Tibial artery (tissue), 4 donors: ENCODE measurements at places on chromosomes 5 and 9.

- DNase-seq: no peak
- no peak overlapping the region for H3K27ac ChIP-seq
- no peaks in the 10 kb centered on the region for H3K4me1 ChIP-seq
- H3K27me3 ChIP-seq: no peaks in the 10 kb centered on the region
Measured at GRCh38 chr9:98199388-98200033, 7.1 kb upstream of the CORO2A start.

GRCh38 chr9:549455-549997, 292.0 kb upstream of the DMRT1 start:
- H3K36me3 ChIP-seq: no peaks in the 10 kb centered on the region
- no peak for DNase-seq
- no peak overlapping the region for H3K27ac ChIP-seq
- no peaks in the 10 kb centered on the region for H3K27me3 ChIP-seq

DNA sequence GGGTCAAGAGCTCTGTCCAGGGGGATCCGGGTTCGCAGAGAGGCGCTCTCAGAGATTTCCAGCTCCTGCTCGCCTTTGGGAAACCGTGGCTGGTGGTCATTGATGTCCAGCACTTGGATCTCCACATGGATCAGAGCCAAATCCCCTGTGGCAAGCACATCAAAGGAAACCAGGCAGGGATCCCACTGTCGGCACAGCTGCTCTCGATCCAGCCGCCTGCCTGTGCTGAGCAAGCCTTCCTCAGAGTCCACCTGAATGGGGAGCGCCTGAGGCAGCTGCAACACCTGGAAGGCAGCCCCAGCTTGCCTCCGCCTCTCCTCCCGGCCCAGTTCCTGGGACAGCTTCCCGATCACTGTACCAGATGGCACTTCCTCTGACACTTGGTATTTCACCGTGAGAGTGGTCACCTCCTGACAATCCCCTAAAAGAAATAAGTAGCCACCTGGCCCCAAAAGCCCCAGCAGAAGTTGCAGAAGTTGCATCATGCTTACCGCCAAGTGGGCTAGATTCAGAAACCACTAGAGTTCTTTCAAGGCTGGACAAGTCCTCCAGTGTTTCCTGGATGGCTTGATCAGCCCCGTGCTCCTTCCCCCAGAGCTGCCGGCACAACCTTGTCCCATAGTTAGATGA, 520 bp downstream of the PCDH12 start:
- H3K27ac ChIP-seq: no peak overlapping the region
- no peaks in the 10 kb centered on the region for H3K4me1 ChIP-seq
- no peaks in the 10 kb centered on the region for H3K27me3 ChIP-seq

GRCh38 chr5:139565411-139566305, 4.5 kb downstream of the UBE2D2 start:
- H3K27me3 ChIP-seq: no peaks in the 10 kb centered on the region
- no peak overlapping the region for H3K4me3 ChIP-seq
- DNase-seq: no peak
- peak overlapping the region; percentile 19 for H3K27ac ChIP-seq
- no peaks in the 10 kb centered on the region for H3K36me3 ChIP-seq

DNA sequence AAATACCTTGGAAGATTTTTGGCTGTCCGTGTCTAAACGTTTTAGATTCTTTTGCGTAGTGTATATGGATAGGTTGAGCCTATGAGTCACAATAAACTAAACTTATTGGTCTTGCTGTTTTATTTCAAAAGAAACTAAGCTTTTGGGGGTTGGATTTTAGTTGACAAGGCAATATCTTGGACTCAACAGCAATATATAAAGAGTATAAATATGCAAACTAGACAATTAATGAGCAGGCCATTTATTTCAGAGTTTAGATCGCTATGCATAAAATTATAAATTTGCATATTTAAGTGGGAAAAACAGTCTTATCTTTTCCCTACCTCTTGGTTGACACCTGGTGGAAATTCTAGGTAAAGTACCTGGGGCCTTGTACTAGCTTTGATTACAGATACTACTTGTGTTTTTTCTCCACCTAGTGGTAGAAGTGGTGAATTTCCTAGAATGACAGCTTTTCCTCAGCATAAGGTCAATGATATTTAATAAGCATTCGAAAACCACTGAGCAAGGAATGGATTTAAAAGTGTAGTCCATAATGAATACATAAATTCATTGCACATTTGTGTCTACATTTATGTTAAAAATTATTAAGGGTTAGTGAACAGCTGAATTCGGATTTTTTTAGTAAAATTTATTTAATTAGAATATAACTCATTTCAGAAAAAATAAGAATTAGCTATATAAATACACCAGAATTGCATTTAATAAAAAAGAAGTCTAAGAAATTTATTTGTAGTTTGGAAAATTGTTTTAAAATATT, 1.7 kb upstream of the ARRDC3 start:
- peaks cover 8% of the 10 kb centered on the region for H3K4me1 ChIP-seq
- no peaks in the 10 kb centered on the region for H3K36me3 ChIP-seq
- H3K27me3 ChIP-seq: no peaks in the 10 kb centered on the region
- no peak for DNase-seq
- H3K4me3 ChIP-seq: peak overlapping the region; percentile 58

GRCh38 chr5:11801061-11801460, 103.2 kb downstream of the CTNND2 start:
- no peak overlapping the region for H3K4me3 ChIP-seq
- no peaks in the 10 kb centered on the region for H3K36me3 ChIP-seq
- no peak for DNase-seq
- H3K27me3 ChIP-seq: no peaks in the 10 kb centered on the region
- H3K27ac ChIP-seq: no peak overlapping the region

DNA sequence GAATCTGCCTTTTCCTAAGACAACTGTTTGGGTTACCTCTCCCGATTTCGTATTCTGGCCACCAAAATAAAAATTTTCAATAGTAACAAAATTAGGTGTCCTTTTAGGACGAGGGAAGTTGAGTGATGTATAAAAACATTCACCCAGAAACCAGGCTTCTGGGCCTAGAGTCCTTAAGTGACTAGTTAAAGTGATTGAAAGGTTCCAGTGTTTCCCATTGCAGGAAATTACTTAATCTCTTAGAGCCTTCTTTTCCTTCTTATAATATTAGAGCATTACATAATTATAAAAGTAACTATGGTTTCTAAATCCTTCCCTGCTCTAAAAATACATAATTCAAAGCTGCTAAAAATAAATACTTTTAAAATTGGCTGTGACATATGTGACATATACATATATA, 7.3 kb downstream of the MCIDAS start:
- no peak for DNase-seq
- no peak overlapping the region for H3K27ac ChIP-seq
- H3K36me3 ChIP-seq: no peaks in the 10 kb centered on the region

DNA sequence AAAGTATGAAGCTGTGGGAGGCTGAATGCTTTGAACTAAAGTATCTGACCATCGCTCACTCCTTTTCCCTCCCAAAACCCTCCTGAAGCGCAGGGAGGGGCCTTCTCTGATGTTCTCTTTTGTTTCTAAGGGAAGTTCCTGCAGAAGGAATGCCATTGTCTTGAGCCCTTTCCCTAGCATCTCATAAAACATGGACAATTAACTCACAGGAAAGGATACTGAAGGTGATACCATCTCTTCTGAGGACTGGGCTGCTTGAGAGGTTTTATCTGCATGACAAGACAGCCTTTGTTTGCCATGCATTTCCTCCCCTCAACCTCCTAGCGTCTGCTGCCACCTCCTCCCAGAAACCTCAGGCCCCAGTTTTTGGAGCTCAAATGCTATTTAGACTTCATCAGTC, 4.3 kb upstream of the RMND5B start:
- peaks cover 19% of the 10 kb centered on the region for H3K4me1 ChIP-seq
- peaks cover 24% of the 10 kb centered on the region for H3K27me3 ChIP-seq
- no peak overlapping the region for H3K27ac ChIP-seq
- H3K4me3 ChIP-seq: no peak overlapping the region

DNA sequence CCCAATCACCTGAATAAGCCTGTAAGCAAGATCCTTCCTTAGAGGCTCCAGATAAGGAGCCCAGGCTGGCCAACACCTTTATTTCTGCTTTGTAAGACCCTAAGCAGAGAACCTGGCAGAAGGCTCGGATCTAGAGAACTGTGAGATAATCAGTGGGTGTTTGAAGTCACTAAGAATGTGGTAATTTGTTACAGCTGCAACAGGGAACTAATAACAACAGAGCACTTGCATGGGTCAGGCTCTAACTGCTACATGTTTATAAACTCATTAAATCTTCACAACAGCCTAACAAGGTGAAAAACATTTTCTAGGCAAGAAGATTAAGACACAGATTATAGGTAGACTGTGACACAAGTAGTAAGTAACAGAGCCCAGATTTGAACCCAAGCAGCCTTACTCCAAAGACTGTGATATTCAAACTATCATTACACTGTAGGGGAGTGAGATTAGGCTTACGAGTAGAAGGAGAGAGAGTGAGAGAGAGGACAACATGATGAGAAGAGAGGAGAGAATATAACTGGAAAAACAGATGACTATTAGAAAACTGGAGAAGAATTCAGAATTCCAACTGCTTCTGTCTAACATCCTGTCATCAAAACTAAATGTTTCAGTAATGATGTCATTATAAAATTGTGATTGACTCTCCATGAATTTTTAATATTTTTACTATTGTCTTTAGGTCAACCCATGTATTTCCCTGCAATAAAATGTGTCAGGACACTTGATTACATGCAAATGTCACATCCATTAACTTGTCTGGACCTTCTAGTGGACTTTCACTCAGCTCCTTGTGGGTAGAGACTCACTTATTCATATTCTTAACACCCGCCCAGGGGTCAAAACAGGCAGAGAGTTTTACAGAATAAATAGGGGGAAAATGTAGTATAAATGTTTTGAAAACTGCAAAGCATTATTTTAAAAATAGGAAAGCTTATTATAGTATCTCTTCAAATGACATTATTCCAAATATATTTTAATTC, 290.9 kb upstream of the RGMB start:
- no peak for DNase-seq
- H3K36me3 ChIP-seq: no peaks in the 10 kb centered on the region

- H3K27me3 ChIP-seq: no peaks in the 10 kb centered on the region
- no peaks in the 10 kb centered on the region for H3K4me1 ChIP-seq
- H3K36me3 ChIP-seq: peaks cover 6% of the 10 kb centered on the region
- H3K27ac ChIP-seq: no peak overlapping the region
Measured at GRCh38 chr9:17402309-17402708, 176.6 kb upstream of the SH3GL2 start.

DNA sequence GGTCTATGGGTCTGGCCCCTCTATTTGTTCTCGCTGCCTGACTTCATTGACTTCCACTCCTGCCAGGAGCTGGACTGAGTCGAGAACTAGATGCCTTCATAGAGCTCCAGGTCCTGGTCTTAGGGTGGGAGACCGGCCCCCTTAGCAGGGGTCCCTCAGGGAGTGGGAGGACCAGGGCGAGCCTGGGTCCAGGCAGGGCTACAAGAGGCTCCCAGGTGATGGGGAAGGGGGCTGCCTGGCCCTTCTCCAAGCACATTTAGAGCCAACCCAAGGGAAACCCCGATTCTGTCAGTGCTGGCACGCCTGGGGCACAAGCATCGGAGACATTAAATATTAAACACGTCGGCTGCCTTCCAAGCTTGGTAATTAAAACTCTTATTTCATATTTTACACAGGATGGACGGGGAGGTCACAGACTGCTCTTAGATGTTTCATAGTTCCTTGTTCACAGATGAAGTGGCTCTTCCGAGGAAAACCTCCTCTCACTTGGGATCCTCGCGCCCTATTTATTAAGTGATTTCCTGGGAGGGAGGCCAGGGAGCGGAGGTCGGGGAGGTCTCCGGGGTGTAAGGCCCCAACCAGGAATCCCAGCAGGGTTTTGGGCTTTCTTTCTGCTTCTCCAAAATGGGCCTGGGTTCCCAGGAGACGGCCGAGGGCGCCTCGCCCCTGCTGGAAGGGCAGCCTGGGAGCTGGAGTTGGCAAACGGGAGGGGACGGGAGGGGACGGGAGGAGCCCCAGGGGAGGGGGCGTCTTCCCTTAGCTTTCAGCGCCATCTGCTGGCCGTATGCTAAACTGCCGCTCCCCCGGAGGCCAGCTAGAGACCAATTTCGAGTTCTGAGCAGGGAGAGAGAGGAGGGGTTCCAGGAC, 23.4 kb upstream of the ZBTB43 start:
- H3K36me3 ChIP-seq: no peaks in the 10 kb centered on the region
- no peaks in the 10 kb centered on the region for H3K27me3 ChIP-seq
- H3K27ac ChIP-seq: no peak overlapping the region

- H3K4me1 ChIP-seq: no peaks in the 10 kb centered on the region
- H3K4me3 ChIP-seq: no peak overlapping the region
- no peaks in the 10 kb centered on the region for H3K36me3 ChIP-seq
- DNase-seq: no peak
- no peaks in the 10 kb centered on the region for H3K27me3 ChIP-seq
Measured at GRCh38 chr5:82129723-82130285, 148.3 kb downstream of the RPS23 start.

DNA sequence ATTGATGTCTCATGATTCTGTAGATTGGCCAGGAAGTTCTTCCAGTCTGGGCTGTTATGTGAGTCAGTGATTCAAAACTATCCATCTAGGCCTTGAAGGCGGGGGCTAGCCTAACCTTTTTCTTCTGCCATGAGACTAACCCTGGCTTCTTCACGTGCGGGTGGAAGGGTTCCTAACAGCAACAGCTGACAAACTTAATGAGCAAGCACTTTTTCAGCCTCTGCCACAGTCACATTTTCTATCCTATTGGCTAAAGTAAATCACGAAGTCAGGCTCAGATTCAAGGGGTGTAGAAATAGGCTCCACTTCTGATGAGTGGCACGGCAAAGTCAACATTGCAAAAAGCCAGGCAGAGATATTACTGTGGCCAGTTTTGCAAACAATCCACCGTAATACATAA, 68.4 kb downstream of the STK32A start:
- no peak overlapping the region for H3K4me3 ChIP-seq
- H3K27ac ChIP-seq: peak overlapping the region; percentile 49
- H3K36me3 ChIP-seq: no peaks in the 10 kb centered on the region
- no peak for DNase-seq

- H3K27me3 ChIP-seq: peaks cover 32% of the 10 kb centered on the region
- H3K27ac ChIP-seq: no peak overlapping the region
- H3K4me1 ChIP-seq: no peaks in the 10 kb centered on the region
- DNase-seq: no peak
- no peak overlapping the region for H3K4me3 ChIP-seq
Measured at GRCh38 chr9:114480746-114481435, 24.4 kb downstream of the WHRN start.

GRCh38 chr5:110588286-110588980, 138.0 kb downstream of the TMEM232 start:
- no peak overlapping the region for H3K4me3 ChIP-seq
- no peak for DNase-seq
- H3K27ac ChIP-seq: no peak overlapping the region
- no peaks in the 10 kb centered on the region for H3K4me1 ChIP-seq
- H3K27me3 ChIP-seq: no peaks in the 10 kb centered on the region

- DNase-seq: no peak
- H3K27me3 ChIP-seq: no peaks in the 10 kb centered on the region
- H3K36me3 ChIP-seq: peaks cover 53% of the 10 kb centered on the region
- no peak overlapping the region for H3K27ac ChIP-seq
- no peak overlapping the region for H3K4me3 ChIP-seq
- H3K4me1 ChIP-seq: no peaks in the 10 kb centered on the region
Measured at GRCh38 chr9:123020796-123021195, 12.7 kb upstream of the GPR21 start.

- peaks cover 48% of the 10 kb centered on the region for H3K36me3 ChIP-seq
- H3K27ac ChIP-seq: no peak overlapping the region
- no peak for DNase-seq
- H3K4me3 ChIP-seq: no peak overlapping the region
- H3K27me3 ChIP-seq: no peaks in the 10 kb centered on the region
- H3K4me1 ChIP-seq: no peaks in the 10 kb centered on the region
Measured at GRCh38 chr9:114592356-114592755, 4.8 kb downstream of the ATP6V1G1 start.

GRCh38 chr5:107285772-107286171, 385.0 kb downstream of the EFNA5 start:
- H3K27me3 ChIP-seq: no peaks in the 10 kb centered on the region
- DNase-seq: no peak
- no peaks in the 10 kb centered on the region for H3K4me1 ChIP-seq
- no peaks in the 10 kb centered on the region for H3K36me3 ChIP-seq
- H3K4me3 ChIP-seq: no peak overlapping the region
- no peak overlapping the region for H3K27ac ChIP-seq
